Smooth muscle cell of the brain vasculature (primary cell): ENCODE measurements at places on chromosomes 2 and 18.
A peak's percentile ranks its signal among the peaks of the same experiment; 100 is the strongest.

DNA sequence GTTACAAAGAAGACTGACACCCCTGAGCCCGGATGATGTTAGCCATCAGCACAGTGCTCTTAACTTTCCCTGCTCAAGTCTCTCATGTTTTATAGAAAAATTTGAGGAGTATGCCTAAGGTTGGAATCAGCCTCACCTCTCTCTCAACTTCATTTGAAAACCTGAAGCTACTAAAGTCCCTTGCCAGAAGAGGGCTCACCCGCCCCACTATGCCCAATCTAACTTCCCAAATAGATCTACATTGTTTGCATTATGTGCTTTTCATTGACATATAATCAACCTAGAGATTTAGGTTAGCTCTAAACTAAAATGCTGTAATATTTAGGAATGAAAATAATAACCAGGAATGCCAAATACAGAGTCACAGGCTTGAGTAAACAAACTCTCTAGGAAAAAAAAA, 305.4 kb downstream of the NCKAP5 start:
- DNase-seq: no peak

DNA sequence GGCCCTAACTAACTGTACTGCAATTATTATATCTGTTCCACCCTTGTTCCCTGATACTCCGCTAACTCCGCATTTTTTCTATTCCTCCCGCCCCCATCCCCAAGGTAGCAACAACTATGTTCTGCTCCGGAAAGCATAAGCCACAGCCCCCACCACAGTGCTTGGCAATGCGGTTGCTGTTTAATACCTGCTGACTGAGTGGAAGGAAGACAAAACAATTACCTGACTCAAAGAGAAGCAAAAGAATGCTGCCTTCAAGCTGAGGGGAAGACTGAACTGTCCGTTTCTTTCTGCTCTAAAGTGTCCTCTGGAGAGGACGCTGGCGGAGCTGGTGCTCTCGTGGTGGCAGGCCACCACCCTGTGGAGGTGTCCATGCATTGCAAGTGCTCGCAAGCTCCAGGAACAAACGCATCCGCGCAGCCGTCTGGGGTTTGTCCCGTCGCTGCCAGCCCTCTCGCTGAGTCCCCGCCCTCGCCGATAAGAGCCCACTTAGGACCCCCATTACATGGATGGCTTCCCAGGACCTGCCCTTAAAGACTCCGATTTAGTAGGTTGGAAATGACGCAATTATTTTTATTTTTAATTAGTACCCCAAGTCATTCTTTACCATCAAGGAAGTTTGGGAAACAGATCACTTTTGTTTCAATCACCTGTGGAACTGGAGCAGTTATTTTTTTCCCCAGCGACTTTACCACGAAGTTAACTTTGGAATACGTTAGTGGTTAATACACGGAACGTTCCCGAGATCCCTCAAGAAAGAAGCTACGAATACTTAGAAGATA, 1.6 kb upstream of the MYL12A start:
- peak; percentile 78 for DNase-seq

- DNase-seq: no peak
Observed at GRCh38 chr18:58302811-58303210, 258.8 kb downstream of the NEDD4L start.

DNA sequence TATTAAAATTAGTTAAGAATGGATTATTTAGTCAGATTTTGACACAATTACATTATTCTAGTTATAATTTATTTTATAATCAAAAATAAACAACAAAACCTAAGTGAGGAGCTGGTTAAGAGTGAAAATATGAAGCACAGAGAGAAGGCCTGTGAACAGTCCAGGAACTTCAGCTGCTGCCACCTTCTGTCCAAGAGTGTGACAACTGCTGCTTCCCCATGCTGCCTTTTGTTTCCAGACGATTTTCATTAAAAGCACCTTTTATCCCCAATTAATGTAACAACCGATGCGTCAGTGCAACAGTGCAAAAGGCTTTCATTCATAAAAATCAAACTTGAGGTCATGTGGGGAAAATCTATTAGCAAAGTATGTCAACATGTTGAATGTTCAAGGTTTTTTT, 363.6 kb downstream of the CTNNA2 start:
- no peak for DNase-seq

DNA sequence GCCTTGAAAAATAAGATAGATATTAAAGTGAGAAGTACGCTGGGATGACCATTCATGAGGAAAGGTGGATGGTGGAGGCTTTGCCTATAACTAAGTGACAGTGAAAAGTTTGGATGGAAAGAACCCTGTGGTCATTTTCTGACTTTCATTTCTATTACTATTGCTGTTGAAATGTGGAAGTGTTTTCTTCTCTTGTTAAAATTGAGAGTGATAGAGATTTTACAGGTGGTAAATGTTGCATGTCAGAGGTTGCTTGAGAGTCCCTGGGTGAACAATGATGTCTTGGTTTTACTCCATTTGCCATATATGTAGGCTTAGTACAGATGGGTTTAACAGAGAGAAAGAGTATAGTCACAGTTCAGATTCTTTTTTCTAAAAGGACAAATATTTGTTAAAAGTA, 18.4 kb downstream of the NCOA1 start:
- no peak for DNase-seq

- DNase-seq: no peak
Observed at GRCh38 chr2:197181491-197181890, 129.1 kb downstream of the ANKRD44 start.

GRCh38 chr2:211437396-211437795, 881.0 kb downstream of the CPS1 start:
- DNase-seq: no peak

GRCh38 chr18:55264108-55264507, 304.8 kb upstream of the CCDC68 start:
- no peak for DNase-seq

DNA sequence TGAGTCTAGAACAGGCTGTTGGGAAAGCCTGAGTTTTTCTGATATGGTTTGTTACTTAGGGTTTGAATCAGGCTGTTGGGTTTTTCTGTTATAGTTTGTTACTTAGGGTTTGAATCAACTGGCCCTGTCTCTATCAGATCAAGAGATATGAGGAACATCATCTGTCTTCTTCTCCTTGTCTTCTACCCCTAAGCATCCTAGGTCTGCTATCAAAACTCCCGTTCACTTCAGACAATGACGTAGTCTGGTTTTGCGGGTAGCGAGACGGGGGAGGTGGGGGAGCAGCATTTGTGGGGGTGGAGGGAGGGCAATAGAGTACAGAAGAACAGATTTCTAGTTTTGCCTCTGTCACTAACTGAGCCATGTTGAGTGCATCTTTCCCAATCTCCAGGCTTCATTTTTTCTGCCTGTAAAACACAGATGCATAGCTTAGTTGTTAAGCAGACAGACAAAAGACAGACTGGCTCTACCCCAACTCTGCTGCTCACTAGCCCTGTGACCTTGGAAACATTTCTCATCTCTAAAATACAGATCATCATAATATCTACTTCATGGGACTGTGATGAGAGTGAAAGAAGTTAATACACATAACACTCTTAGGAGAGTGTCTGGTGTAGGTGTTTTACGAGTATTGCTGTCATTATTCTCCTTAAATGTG, 9.1 kb downstream of the TNP1 start:
- DNase-seq: no peak

- no peak for DNase-seq
Observed at GRCh38 chr18:7452331-7452730, 114.8 kb upstream of the PTPRM start.

- DNase-seq: no peak
Observed at GRCh38 chr2:75892490-75892889, 181.8 kb upstream of the GCFC2 start.

DNA sequence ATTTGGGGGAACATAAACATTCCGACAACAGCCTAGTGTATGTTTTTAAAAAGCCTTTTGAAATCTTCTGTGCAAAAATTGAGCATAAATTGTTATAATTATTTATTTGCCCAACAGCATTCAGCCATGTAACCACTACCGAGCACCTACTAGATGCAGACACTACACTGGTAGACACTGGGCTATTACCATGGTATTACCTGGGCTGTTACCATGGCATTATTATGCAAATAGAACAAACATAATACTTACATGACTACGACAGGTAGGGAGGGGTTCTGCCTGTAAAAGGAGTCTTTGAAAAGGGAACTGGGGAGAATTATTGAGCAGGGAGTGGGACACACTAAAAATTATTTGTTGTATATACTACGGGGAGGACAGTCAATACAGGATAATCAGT, 116.4 kb downstream of the MREG start:
- no peak for DNase-seq

DNA sequence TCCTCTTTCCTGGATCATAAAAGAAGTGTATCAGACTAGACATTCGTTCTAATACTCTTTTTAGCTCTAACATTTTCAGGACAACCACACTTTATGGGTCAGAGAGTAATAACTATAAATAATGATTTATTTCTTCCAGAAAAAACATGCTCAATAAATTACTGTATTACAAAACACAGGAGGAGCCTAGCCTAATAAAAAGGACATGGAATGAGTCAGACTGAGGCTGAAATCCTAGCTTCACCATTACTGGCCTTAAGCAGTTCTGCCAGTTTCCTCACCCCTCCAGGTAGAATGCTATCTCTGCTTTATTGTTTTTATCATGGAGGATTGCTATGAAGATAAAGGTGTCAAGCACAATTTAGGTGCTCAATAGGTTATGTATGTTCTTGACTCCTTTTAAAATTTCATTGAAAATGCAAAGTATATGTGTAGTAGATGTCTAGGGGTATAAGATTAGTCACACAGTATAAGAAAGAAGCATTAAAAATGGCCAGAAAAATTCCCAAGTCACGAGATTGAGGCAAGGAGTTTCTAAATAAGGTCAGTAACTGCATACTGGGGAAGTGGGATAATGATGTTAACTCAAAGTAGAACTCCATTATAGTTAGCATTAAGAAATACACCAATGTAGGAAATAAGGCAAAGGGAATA, 105.5 kb upstream of the NEUROD1 start:
- DNase-seq: no peak

DNA sequence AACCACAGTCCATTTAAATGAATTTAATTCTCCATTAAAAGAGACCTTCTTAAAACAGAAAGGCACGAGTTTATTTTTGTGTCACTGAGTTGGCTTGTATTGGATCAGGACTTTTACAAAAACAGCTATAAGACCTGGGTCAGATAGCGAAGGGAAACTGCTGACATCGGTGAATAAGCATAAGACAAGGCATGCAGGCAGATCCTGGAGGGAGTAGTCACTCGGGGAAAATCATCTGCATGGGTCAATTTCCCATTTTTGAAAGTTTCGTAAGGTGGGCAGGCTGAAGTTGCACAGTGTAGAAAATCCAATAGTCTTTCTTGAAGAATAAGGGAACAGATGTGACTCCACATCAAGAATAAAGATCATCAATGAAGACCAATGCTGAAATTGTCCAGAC, 12.9 kb downstream of the IL36B start:
- DNase-seq: no peak

DNA sequence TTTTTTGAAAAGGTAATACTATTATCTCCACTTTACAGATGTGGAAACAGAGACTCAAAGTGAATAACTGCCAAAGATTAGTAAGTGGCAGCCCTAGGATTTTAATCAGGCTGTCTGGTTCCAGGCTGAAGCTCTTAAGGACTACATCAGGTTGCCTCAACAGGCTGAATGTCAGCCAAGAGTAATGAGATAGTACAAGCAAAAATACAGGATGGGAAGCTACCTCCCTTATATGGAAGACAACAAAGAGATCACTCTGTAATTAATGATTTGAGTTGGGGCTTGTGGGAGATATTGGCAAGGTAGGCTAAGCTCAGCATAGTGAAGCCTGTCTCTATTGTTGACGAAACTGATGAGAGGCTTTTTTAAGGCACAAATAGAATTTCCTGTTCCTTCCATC, 323.1 kb downstream of the KCNJ3 start:
- DNase-seq: no peak

DNA sequence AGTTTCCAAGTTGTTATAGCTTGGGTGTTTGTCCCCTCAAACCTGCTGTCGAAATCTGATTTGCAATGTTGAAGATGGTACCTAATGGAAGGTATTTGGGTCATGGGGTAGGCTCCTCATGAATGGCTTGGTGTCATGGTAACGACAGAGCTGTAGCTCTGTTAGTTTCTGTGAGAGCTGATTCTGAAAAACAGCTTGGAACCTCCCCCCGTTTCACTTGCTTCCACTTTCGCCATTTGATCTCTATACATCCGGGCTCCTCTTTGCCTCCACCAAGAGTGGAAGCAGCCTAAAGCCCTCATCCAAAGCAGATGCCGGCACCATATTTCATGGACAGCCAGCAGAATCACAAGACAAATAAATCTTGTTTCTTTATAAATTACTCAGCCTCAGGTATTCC, 1035.1 kb upstream of the SLC39A10 start:
- no peak for DNase-seq

- no peak for DNase-seq
Observed at GRCh38 chr2:239753401-239753837, 271.7 kb downstream of the NDUFA10 start.

DNA sequence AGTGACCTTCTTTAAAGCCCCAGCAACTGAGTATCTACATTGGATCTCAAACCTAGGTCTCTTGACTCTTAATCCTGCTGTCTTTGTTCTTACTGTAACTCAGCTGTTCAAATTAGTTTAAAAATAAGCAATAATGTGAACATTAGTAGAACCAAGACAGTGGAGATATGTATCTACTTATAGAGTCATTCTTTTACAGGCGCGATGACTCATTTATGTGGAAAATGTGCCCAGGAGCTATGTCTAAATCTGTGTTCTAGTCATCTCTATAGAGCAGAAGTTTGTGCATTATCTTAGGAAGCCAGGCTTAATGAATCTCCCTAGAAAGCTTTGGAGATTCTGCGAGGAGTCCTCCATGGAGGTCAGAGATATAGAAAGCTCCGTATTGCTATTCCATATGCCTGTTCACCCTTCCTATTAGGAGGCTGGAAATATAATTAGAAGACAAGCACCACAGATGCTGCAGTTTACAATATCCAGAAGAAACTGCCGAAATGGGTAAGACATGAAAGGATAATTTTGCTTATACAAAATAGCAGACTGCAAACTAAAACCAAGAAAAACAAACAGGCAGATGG, 211.6 kb downstream of the TRIB2 start:
- no peak for DNase-seq

DNA sequence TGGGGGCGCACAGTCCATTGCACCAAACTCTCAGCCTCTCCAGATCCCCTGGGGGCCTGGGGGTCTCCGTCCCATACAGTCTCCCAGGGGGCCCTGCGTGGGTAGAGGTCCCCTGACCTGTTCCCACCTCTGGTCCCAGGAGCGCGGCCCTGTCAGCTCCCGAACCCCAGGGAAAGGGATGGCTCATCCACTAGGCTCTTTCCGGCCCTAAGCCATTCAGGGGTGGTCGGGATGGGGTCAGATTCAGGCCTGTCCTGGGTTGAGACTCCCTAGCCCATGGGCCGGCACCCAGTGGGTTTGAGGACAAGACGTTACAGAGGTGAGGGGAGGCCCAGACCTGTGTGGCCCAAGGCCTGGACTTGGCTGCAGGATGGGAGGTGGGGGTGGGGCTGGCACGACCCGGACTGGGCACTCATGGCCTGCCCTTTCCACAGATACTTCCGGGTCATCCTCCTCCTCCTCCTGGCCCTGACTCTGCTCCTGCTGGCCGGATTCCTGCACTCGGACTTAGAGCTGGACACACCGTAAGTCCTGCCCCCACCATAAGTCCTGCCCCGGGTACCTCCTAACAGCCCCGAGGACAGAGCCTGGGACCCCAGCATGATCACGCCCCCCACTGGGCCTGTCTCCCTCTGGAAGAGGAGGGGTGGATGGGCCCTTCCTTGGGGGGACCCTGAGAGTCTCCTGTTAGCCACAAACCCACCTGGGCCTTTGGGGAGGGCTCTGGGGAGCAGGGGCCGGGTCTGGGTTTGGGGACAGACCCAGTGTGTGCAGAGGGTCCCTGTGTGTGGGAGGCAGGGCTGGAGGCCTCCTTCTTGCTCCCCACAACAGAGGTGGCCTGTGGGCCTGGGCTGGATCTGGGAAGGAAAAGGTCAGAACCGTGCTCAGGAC, 10.1 kb upstream of the NEU4 start:
- no peak for DNase-seq
